ENCODE measurements at places on chromosomes 3 and 15.

- DNase-seq = no peak
Measured at GRCh38 chr15:70091726-70092463, 5.8 kb downstream of the TLE3 start.

DNA sequence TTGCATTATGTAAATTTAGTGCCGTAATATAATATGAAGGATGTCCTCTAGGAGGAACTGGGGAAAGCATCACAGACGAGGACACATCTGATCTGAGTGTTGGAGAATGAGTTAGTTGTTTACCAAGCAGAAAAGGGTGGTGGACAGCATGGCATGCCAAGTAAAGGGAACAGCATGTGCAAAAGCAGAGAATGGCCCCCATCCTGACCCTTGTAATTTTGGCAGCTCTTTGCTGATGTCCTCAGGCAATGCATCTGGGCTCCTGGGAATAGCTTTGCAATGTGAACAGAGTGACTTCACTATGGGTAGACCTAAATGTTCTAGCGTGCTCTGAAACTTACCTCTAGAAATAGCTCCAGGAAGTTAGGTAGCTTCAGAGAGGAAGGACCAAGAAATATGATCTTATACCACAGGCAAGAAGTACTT, 263.3 kb downstream of the LPP start:
- no peak for DNase-seq

DNA sequence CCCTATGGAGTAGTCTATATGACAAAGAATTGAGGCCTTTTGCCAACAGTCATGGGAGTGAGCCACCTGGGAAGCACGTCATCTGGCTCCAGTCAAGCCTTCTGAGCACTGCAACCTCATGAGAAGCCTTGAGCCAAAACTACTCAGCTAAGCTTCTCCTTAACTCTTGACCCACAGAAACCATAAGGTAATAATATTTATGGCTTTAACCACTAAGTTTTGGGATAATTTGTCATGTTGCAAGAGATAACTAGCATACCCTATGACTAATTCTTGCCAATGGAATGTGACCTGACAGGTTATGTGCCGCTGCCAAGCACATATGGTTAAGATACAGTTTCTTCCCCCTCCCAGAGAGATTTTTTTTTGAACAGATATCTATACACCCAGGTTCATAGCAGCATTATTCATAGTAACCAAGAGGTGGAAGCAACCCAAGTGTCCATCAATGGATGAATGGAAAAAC, 11.8 kb upstream of the SLC6A11 start:
- no peak for DNase-seq

GRCh38 chr15:85688711-85689110, 106.0 kb downstream of the KLHL25 start:
- no peak for DNase-seq

Measured in 8988T (cell line).